ENCODE measurements at places on chromosomes 7 and 10.
A peak's percentile ranks its signal among the peaks of the same experiment; 100 is the strongest.

- DNase-seq: no peak
Observed at GRCh38 chr10:59354434-59354833, 7.9 kb downstream of the FAM13C start.

DNA sequence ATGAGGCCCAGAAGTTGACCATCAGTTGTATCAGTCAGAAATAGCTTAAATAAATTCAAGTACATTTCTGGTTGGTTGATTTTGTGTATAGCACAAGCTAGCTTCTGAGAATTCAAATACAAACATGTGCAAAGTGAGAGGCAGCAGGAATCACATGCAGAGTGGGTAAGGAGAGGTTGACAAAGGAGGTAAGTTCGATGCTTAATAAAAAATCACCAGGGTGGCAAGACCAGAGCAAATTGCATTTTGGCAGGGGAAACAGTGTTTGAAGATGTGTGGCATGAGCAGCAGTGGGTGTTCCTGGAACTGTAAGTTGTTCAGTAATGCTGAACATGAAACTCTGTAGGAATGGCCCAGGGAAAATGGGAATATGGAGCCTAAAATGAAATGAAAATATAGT is 52.6 kb downstream of the GNAI1 start:
- no peak for DNase-seq

DNA sequence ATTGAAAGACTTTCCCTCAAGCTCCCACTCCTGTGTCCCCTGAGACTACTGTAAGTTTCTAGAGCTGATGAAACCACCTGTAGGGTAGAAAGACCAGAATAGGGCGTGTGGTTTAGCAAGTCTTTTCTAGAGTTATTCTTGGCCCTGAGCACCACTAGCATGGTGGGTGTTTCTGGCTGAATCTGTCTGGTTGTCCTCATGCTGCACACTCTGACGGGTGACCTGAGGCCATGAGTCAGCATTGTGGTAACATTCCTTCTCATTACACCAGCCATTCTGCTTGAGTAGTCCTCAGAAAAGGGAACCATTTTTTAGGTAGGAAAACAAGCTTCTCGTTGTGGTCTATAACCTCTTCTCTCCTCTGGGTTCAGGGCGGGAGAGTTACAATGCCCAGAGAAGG is 250.3 kb downstream of the SNX13 start:
- no peak for DNase-seq

GRCh38 chr7:153276394-153276793 is 516.8 kb downstream of the ACTR3B start:
- no peak for DNase-seq

DNA sequence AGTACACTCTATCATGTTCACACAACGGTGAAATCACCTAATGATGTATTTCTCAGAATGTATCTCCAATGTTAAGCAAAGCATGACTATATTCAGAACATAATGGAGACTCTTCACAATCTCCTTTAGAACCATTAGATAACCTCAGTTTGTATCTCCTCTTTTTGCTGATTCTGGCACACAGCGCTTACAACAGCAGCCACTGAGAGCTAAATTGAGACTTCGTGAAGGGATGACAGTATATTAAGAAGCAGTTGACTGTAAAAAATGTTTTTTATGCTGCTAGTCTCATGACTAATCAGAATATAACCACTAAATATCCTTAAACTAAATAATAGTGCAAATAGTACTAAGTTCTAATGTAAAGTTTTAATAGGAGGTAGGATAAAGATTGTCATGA is 46.9 kb downstream of the KMT2E start:
- no peak for DNase-seq

GRCh38 chr7:133398506-133398905 is 145.6 kb downstream of the EXOC4 start:
- DNase-seq: no peak

DNA sequence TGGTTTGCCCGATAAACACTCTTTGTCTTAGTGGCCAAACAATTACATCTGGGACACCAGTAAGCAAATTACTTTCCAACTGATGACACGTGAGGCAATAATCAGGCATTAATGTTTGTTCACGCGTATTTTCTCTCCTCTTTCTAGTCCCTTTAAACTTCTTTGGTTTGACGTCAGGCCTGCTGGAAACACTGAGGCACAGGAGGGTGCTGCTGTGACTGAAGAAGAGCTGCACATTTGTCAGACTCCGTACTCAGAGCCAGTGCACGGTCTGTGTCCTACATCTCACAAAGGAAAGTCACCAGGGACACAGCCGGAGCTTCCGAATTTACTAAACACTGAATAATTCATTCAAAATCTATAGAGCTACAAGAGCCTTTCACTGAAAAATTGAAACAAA is 57.6 kb upstream of the ANAPC16 start:
- no peak for DNase-seq

- no peak for DNase-seq
Observed at GRCh38 chr7:99469381-99470065, 3.2 kb upstream of the ZNF789 start.

DNA sequence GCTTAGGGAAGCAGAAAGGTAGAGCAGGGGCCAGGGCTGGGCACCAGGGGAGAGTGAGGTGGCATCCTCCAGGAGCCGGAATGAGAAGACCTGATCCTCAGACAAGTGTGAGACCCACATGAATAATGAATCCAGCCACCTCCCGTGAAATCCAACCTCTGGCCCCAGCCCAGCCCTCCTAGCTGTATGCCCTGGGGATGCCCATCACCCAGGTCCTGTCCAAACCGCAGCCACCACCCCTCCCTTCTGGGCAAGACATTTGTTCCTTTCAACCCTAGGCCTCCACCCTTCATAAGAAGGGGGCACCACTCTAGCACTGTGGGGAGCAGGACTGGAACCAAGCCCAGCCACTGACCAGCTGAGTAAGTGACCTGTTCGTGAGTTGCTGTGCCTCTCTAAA is 9.7 kb downstream of the PDZD7 start:
- no peak for DNase-seq

DNA sequence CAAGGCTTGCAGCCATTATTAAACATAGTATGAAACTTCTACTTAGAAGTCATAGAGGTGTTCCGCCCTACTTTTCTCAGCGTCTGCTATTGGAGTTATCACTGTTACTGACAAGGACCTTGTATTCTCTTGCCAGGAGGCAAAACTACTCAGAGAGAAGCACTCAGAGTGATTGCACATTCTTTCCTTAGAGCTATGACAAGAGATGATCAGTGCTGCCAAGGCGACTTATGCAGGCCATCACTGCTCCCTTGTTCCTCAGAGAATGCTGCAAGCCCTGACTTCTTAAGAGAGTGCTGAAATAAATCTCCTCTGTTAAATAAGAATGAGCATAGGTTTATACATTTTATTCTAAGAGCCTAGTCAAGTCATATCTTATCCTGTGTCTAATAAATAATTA is 534.6 kb upstream of the PHF14 start:
- no peak for DNase-seq

- DNase-seq: no peak
Observed at GRCh38 chr7:105399043-105399725, 10.5 kb upstream of the SRPK2 start.

GRCh38 chr10:76675561-76675950 is 962.1 kb downstream of the KCNMA1 start:
- no peak for DNase-seq

- DNase-seq: no peak
Observed at GRCh38 chr7:152128741-152129461, 103.4 kb downstream of the GALNT11 start.

- peak; percentile 55 for DNase-seq
Observed at GRCh38 chr10:78408671-78409472, 375.2 kb downstream of the RPS24 start.

GRCh38 chr7:103748680-103749079 is 240.8 kb downstream of the RELN start:
- DNase-seq: no peak

GRCh38 chr10:74602576-74602975 is 223.8 kb upstream of the KAT6B start:
- DNase-seq: no peak

DNA sequence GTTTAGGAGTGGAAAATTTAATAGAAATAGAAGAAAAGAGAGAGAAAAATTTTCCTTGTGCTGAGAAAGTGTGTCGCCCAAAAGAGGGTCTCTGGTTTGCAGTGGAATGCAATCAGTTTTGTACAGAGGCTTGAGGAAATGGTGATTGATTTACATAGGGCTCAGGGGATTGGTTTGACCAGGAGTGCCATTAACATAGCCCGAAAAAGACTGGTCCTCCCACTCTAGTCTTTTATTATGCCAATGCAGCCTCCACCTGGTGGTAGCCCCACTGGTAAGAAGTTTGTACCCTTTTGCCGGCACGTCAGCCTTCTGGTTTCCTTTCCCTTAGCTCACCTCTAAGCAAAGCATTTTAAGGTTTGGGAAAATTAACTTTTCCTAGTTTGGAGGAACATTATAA is 885.3 kb downstream of the XPNPEP1 start:
- no peak for DNase-seq

DNA sequence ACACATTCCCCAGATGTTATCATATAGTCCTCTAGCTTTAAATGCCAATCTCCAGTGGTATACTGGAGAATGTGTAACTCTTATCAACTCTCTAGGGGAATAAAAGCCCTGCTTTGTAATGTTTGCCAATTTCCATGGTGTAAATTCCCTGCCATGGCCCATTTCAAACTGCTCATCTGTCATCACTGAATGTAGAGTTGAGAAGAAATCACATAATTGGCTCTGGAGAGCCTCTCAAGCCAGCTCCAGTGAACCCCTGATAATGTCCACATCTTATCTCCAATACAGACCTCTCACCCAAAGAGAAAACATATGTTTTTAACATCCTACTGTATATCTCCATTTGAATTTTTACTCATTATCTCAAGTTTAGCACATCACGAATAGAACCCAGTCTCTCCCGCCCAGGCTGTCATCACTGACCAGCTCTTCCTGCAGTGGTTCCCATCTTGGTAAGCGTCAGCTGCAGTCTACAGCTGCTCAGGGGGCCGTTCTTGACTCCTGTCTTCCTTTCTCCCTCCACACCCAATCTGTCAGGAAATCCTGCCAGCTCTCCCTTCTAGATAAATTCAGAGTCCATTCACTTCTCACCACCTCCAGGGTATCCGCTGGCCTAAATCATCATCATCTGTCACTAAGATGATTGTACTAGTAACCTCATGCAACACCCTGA is 332.4 kb downstream of the FRMD4A start:
- DNase-seq: no peak

DNA sequence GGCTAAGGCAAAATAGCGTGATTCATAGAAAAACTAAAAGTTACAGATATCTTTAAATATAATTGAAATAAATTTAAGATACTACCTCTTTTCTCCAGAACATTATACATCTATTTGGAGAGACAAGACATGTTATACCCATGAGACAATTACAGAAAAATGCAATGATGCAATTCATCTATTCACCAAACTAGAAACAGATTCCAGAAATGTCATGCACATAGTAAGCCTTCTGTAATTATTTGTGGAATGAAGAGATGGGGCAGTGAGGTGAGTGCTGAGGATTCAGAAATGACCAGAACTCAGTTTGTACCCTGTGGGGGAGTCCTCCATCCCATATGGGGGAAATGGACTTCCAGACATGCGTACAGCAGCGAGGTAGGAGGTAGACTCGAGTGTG is 99.4 kb downstream of the MKX start:
- DNase-seq: no peak

- DNase-seq: no peak
Observed at GRCh38 chr10:122321960-122322359, 50.9 kb downstream of the BTBD16 start.

GRCh38 chr7:30731581-30731980 is 20.4 kb upstream of the INMT start:
- DNase-seq: no peak

GRCh38 chr10:60953420-60953819 is 9.4 kb upstream of the RHOBTB1 start:
- no peak for DNase-seq

GRCh38 chr7:68014031-68014736 is 1017.6 kb downstream of the TYW1 start:
- DNase-seq: peak; percentile 89
